ENCODE measurements at places on chromosomes 5 and 9.

GRCh38 chr5:97508864-97509263, 325.8 kb upstream of the RIOK2 start:
- no peak for DNase-seq

DNA sequence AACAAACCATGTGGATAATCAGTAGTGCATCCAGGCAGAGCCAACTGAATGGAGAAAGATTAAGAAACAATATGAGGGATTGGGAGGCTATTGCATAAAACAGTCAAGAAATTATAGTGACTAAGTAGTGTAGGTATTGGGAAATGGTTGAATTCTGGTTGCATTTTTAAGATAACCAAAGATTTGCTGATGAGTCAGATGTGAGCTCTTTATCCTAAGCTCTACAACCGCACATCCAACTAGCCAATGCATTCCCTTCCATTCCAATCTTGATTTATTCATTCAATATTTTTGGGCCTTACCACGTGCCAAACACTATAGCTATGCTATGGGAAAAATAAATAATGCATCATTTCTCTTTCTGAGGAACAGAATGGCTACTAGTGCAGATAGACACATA, 524.5 kb upstream of the RGMB start:
- DNase-seq, result peak; percentile 80

GRCh38 chr5:15203376-15203775, 296.6 kb upstream of the FBXL7 start:
- no peak for DNase-seq

GRCh38 chr9:134336924-134337323, 10.7 kb downstream of the RXRA start:
- DNase-seq, result no peak

- DNase-seq, result peak; percentile 75
These were observed 203.9 kb downstream of the FRMD3 start for GRCh38 chr9:83334320-83334719.
